Vagina (tissue), 2 donors: ENCODE measurements at places on chromosomes 4 and X.

DNA sequence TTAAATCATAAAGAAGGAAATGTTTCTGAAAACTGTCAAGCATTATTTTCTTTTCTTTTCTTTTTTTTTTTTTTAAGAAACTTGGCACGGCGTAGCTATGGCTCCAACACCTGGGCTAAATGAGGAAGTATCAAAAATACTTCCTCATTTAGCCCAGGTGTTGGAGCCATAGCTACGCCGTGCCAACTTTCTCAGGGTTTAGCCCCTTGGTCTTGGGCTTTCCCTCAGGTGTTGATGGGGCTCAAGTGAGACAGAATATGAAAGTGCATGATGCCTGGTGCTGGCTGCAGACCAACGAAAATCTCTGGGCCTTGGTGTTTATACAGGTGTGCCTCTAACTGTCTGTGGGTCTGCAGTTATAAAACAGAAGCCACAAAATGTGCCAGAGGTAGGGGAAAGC, 132.7 kb downstream of the ARHGAP24 start:
- DNase-seq: no peak

GRCh38 chr4:99447079-99447478, 11.9 kb upstream of the ADH7 start:
- no peak for DNase-seq

- no peak for DNase-seq
These were observed 32.6 kb upstream of the NAA11 start for GRCh38 chr4:79358438-79358837.

- no peak for DNase-seq
These were observed 1093.0 kb upstream of the TENM3 start for GRCh38 chr4:181150191-181150590.

DNA sequence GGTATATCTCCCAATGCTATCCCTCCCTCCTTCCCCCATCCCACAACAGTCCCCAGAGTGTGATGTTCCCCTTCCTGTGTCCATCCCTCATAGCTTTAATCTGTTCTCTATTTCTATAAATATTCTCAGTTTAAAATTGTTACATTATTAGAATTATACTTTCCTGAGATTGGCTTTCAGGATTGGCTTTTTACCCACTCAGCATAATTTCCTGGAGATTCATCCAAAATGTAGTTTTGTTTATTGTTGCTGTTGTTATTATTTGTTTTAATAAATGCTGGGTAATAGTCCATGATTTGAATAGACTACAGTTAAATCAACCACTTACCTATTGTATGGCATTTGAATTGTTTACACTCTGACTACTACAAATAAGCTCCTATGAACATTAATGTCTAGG, 936.4 kb downstream of the FAT4 start:
- DNase-seq: no peak

- no peak for DNase-seq
These were observed 332.2 kb downstream of the DHX15 start for GRCh38 chr4:24252121-24252520.

GRCh38 chr4:24210332-24210902, 320.6 kb upstream of the PPARGC1A start:
- no peak for DNase-seq

DNA sequence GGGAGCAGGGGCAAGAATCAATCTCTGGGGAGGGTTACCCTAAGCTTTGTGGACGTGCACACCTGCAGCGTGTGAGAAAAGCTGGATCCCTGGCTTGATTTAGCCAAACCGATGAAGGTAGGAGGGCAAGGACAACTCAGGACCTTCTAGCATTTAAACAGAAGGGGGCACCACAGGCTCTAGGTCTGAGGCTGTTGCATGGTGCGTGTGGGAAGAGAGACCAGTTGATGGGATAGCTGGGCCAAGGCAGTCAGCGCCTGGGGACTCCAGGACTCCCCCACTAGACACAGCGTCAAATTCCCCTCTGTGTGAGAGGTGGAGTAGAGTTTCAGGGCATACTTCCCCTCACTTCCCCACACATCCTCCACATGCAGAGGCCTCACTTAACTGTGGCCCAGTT, 4.3 kb downstream of the GABRQ start:
- DNase-seq: peak; percentile 81

GRCh38 chr4:69836287-69836686, 23.7 kb downstream of the SULT1E1 start:
- no peak for DNase-seq

- no peak for DNase-seq
These were observed 30.5 kb upstream of the DKK2 start for GRCh38 chr4:107066621-107067020.

- no peak for DNase-seq
These were observed 21.5 kb downstream of the RXFP1 start for GRCh38 chr4:158543191-158543590.

GRCh38 chr4:30912098-30912714, 192.0 kb downstream of the PCDH7 start:
- DNase-seq: no peak

DNA sequence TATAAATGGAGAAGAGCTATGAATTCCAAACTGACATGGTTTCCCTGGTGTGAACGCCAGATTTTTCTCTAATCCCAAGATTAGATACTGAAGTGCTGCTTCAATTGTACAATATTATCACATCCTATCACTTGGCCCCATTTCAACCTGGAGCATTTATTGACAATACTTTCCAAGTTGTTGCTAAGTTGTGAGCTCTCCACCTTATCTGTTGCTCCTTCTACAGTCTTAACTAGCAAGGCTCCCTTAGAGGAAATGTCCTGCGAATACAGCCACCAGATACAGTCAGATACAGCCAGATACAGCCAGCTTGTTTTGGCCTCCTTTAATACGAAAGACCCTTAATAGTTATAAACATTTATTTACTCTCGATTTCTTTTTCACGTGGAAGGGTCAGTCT, 466.3 kb upstream of the FAM241A start:
- no peak for DNase-seq

DNA sequence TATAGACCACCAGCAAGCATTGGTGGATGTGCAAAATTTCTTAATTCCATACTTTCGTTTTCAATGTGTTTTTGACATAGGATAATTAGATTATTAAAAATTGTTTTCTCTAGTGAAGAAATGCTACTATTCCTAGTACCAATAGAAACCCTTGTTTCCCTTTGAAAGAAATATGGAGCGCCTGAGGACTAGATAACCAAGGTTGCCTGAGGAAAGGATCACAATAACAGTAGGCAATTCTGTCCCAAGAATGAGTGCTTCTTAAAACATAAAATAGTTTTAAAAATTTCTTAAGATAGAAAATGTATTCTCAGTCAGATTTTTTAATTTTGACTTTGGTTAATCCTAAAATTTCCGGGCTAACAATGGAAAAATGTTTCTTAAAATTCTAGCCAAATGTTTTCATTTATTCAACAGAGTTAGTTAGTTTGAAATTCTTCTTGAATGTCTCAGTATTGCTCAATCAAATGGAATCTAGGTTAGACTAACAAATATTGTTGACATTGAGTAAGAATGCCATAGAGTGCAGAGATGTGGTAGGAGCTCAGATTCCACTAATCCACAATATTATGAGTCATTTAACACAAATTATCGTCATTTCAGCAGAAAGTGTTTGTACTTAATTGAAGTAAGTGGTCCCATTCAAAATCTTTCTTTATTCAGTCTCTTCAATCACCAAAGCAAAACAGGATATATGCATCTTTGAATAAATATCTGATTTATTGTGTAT, 666.0 kb downstream of the GRID2 start:
- DNase-seq: no peak

GRCh38 chr4:10738826-10739489, 54.4 kb upstream of the CLNK start:
- DNase-seq: no peak

DNA sequence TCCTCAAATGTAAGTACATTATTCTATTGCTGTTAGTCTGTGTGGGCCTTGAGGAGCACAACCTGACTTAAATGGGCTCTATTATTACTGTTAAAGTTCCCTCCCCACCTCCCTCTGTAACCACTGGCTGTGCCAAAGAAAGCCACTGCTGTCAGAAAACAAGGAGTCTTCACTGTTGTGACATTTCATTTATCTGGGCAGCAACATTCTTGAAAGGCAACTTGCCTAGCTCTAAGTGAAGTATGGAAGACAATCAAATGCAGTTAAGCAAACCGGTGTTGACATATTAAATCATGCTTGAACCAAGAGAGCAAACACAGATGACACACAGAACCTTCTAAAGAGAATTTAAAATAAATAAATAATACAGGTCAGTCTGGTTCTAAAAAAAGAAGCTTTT, 81.0 kb downstream of the EPHA5 start:
- DNase-seq: no peak

DNA sequence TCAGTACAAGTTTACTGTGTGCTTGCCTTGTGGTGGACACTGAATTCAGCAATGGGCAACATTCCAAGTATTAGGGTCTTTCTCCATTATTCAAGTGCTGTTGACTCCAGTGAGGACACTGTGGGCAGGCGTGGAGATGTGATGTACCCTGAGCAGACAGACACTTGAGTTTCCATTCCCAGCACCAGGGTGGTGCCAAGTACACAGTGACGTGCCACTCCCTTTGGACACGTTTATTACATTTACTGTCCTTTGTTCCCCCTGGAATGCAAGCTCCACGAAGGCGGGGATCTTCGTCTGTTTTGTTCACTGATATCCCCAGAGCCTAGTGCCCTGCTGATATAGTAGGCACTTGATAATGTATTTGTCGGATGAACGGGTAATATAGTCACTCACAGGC, 130.6 kb upstream of the STX18 start:
- no peak for DNase-seq

DNA sequence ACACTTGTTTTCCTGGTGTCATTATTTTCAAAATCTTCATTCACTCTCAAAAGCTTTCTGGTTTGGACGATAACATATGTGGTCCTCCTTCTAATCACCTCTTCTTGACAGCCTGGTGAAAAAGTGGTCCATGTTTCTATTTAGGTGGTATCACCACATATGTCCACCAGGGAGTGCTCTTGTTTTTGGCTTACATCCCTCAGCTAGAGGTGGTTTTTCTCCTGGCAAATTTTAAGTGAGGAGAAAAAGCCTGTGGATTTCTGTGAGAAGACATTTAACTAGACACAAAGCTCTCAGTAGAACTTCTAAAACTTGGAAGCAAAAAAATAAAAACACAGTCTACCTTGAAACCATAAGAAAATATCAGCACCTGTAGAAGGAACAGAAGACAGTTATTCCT, 58.0 kb upstream of the FRMPD4 start:
- no peak for DNase-seq
